ENCODE measurements at places on chromosomes 7 and 10. TPM values are rescaled to one million over a fixed set of nuclear protein-coding genes. Genes with fewer than 3 reads are reported as not detected.

The EVX1 gene
- total RNA-seq: not detected

- H3K36me3 ChIP-seq: no peaks in the 10 kb centered on the region
- H3K27ac ChIP-seq: no peak overlapping the region
- H3K27me3 ChIP-seq: no peaks in the 10 kb centered on the region
- no peak for DNase-seq
These were observed 1212.4 kb upstream of the PHF14 start for GRCh38 chr7:9761224-9761623.

- H3K4me3 ChIP-seq: no peak overlapping the region
- peaks cover 30% of the 10 kb centered on the region for H3K36me3 ChIP-seq
- H3K27me3 ChIP-seq: no peaks in the 10 kb centered on the region
- no peak for DNase-seq
- no peak overlapping the region for H3K27ac ChIP-seq
These were observed 144.5 kb downstream of the RNF216 start for GRCh38 chr7:5636914-5637313.

The PRKCQ gene
- 44.3 TPM for total RNA-seq

- H3K27ac ChIP-seq: no peak overlapping the region
- no peak for DNase-seq
- H3K4me3 ChIP-seq: no peak overlapping the region
- no peaks in the 10 kb centered on the region for H3K36me3 ChIP-seq
- no peaks in the 10 kb centered on the region for H3K4me1 ChIP-seq
- peaks cover 3% of the 10 kb centered on the region for H3K27me3 ChIP-seq
These were observed 137.3 kb upstream of the RHOBTB1 start for GRCh38 chr10:61081301-61081700.

- peaks cover 14% of the 10 kb centered on the region for H3K36me3 ChIP-seq
- H3K27ac ChIP-seq: no peak overlapping the region
- H3K4me1 ChIP-seq: peaks cover 38% of the 10 kb centered on the region
These were observed 9.6 kb upstream of the CCM2 start for GRCh38 chr7:44990109-44991023.
